Umbilical cord (tissue), 2 donors: ENCODE measurements at places on chromosomes 4 and X.

- no peak for DNase-seq
Observed at GRCh38 chr4:150794706-150795105, 212.8 kb downstream of the MAB21L2 start.

- DNase-seq: no peak
Observed at GRCh38 chr4:75545526-75545925, 10.3 kb upstream of the ODAPH start.

DNA sequence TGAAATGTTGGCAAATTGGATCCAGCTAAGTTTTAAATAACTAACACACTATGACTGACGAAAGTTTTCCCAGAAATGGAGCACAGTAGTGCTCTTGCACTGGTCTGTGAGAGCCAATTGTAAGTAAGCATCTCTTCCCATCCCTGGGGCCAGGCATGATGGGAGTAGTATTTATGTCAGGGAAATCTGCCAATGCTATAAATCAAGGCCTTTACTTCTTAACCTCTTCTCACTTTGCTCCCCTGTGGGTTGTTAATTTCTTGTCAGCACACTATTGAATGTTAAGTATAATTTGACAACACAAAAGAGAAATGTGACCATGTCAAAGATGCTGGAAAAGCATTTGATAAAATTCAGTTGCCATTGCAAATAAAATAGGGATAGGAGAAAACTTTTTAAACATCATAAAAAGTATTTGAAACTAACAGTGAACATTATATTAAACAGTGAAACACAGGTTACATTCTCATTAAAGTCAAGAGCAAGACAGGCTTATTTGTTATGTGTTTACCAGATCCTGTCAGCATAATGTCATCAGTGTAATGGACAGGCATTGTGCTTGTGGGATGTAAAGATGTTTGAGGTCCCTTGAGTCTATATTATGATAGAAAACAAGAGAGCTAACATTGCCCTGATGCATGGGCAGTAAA, 5.0 kb downstream of the F8A1 start:
- DNase-seq: no peak

GRCh38 chr4:115110191-115111181, 2.9 kb downstream of the NDST4 start:
- DNase-seq: peak; percentile 86

- no peak for DNase-seq
Observed at GRCh38 chr4:139202991-139203390, 26.0 kb upstream of the ELF2 start.

GRCh38 chr4:183458005-183458404, 13.6 kb downstream of the CDKN2AIP start:
- DNase-seq: no peak

GRCh38 chr4:6277139-6277802, 7.6 kb downstream of the WFS1 start:
- no peak for DNase-seq

- DNase-seq: no peak
Observed at GRCh38 chrX:121365572-121366161, 318.3 kb downstream of the GLUD2 start.

DNA sequence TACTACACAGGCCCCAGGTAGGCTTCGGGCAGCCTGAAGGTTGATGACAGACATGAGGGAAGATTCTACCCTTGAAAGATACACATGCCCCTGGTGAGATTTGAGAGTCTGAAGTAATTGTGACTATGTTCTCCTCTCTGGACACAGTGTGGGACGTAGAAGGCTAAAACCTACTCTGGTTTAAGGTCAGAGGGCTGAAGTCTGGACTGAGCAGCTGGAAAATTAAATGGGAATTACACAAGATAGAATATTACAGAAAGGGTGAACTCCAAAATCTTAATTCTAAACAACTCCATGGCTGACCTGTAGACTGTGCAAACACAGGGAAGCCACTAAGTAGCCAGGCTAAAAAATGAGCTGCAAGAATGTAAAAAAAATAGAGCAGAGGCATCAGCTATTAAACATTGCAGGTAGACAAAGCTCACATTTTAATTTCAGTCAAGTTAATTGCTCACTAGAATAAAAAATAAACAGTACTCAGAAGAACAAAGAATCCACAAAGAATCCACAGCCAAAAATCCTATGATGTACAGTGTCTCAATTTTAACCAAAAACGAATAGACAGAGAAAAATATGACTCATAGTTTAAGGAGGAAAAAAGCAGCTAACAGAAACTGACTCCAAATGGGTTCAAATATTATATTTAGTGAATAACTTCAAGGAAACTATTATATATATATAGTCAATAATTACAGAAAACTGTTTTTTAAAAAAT, 170.4 kb downstream of the PCDH18 start:
- no peak for DNase-seq

- DNase-seq: no peak
Observed at GRCh38 chr4:63232058-63232457, 1177.2 kb downstream of the TECRL start.

- DNase-seq: no peak
Observed at GRCh38 chrX:148915474-148915873, 415.1 kb downstream of the AFF2 start.

DNA sequence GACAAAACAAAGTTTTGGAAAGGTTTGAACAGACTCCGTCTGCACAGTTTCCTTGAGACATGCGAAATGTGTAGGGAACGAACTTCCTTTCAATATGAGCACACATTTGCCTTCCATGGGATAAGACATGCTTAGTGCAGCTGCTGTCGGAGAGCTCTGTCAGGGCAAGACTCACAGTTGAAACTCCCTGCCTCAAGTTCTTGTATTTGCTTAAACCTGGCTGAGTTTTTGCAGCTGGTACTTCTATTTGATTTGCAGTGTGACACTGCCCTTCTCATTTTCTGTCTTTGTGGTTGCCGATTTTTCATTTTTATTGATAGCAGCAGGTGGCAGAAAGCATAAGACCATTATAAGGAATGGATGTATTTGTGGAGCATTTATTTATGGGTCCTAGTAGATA, 18.2 kb upstream of the RHOH start:
- peak; percentile 7 for DNase-seq

GRCh38 chr4:168197926-168198325, 105.6 kb downstream of the ANXA10 start:
- no peak for DNase-seq

DNA sequence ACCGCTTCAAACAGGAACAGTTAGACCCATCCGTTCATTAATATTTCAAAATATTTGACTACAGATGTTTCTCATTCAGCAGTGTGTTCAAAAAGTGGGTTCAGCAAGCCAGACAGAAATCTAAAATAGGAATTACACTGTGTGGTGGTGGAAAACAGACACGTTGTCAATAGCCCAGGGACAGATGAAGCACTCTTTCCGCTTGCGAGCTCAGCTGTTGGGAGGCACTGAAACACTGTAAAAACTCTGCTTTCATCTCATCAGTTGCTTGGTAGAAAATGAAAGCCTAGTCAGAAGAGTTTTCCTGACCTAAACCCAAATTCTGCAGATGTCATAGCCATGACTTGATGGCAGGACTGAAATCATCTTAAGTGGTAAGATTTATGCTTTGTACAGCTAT, 38.5 kb downstream of the LRP2BP start:
- no peak for DNase-seq

DNA sequence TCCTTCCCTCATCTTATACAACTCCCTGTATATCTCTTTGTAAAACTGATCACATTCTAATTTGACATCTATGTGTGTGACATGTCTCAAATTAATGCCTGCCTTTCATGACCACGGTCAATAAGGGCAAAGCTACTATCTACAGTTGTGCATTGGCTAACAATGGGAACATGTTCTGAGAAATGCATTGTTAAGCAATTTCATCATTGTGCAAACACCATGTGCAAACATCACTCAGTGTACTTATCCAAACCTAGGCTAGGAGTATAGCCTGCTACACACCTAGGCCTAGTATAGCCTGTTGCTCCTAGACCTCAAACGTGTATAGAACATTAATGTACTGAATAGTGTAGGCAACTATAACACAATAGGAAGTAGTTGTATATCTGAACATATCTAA, 95.0 kb downstream of the BANK1 start:
- no peak for DNase-seq

- DNase-seq: no peak
Observed at GRCh38 chrX:111465669-111466068, 45.8 kb upstream of the SERTM2 start.

GRCh38 chr4:62145276-62145675, 945.1 kb downstream of the ADGRL3 start:
- DNase-seq: no peak

DNA sequence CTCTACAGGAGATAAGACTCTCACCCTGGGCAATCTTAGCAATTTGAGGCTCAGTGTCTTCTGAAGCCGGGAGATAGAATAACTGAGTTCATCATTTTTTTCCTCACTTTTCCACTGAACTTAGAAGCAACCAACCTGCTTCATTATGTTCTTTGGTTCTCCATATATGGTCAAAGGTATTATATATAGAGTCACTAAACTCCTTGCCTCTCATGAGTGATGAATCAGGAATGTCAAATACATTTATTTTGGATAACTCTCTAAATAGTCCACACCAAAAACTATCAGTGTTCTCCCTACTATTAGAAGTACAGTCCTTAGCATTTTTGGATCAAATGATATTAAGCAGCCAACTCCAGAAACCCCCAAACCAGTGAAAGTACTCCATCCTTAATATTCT, 421.5 kb upstream of the EPHA5 start:
- no peak for DNase-seq

- no peak for DNase-seq
Observed at GRCh38 chr4:155383541-155383940, 6.8 kb upstream of the MAP9 start.

GRCh38 chr4:87018753-87019152, 83.9 kb downstream of the AFF1 start:
- DNase-seq: no peak

DNA sequence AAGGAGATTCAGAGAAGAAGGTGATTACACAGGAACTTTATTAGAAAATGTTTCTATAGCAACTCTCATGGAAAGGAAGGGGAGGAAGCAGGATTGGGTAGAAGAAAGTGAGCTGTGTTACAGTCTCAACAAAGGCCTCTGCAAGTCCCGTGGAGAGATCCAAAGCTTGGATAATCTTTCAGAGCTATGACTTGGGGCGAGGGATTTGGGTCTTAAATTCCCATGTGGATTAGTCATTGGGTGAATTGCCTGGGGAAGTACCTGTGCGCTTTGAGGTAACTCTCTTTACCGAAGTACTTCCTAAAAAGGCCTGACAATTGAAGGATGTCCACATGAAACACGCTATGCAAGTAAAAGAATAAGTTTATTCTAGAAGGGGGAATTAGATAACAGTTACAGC, 133.8 kb upstream of the ANKRD50 start:
- no peak for DNase-seq

DNA sequence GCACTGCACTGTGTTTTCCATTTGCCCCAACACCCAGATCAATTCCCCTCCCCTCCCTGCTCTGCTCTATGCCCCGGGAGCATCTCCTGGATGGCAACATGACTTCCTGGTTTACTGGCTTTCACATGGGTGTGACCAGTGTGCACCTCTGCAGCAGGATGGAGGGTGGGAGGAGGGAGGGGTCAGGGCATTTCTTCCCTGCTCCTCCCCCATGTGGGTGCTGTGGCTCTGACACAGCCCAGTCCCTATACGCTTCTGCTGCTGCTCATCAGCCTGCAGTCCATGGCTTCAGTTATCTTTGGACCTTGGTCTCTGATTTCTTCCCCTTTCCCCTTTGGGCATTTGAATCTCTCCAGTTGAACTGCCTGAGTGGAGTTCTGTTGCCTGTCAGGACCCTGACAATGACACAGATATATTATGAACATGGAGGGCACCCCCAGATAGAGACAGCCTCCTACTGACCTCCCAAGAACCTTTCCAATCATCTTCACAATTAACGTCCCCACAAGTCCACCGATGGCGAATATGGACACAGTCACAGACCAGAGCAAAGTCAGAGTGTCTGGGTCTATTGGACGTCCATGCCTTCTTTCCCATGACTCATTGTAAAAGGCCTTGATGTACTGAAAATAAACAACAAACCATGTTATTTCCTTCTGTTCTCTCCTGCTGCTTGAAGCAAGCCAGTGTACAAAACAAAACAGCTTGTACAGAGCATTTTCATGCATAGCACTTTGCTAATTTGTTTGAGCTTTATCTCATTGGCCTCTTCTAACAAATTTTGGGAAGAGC, 24.8 kb downstream of the SLC2A9 start:
- DNase-seq: no peak

DNA sequence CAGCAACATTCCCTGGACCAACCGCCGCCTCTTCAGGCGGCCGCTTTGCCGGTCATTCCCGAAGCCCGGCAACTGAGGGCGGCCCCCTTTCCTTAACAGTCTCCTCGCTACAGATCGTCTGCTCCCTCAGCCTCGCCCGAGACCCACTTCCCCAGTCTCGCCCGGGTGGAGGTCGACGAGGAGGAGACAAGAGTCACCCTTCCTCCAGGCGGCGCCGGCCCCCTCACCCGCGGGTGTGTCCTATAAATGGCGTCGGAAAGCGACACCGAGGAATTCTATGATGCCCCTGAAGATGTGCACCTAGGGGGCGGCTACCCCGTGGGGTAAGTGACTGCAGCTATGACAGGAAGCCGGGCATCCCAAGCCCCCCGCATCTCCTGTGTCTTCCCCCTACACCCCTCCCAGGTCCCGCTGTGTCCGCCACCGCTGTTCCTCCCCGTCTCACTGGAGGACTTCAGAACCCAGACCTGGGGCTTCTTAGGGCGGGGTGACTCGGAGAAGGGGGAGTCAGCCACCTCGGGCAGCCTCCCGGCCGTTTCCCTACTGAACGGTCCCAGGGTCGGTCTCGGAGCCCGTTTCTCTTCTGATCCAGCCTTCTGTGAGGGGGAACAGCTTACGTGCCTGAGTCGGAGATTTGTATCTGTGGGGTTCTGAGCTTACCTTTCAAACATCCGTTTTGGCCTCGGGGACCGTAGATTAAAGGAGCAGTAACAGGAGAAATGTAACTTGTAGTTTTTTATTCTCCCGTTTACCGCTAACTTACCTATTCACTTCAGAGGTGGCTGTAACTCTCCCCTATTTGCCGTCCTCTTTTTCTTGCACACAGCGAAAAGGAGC, 570 bp downstream of the WDR44 start:
- DNase-seq: peak; percentile 44
